ENCODE measurements at places on chromosomes 4 and X.

- no peak for DNase-seq
These were observed 568 bp upstream of the CASP6 start for GRCh38 chr4:109703664-109704361.

DNA sequence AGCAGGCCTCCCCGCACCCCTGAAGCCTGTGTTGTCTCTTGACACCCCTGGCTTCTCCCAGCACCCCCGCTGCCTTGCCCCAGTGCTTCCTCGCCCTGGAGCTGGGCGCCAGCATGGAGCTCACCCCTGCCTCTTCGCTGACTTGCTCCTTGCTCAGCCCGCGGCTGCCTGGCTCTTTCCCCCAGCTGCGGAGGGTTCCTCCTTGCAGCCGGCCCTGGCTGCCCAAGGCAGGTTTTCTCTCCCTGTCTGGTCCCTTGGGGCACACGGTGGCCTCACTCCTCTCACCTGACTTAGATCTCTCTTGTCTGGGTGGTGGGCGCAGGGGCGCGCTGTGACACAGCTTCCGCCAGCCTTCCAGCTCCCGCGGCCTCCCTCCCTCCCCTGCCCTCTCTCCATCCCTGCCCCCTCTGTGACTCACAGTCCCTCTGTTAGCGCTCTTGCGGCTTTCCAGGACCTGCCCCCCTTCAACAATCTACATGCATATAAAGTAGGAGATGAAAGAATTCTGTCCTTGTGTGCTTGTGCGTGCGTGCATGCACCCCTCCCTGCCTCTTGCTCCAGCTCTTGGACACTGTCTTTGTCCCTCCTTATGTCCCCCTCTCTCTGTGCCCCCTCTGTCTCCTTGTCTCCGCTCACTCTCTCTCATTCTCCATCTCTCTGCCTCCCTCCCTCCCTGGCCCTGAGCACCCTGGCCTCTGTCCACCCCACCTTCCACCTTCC, 2.2 kb downstream of the PLXNB3 start:
- DNase-seq: no peak

- DNase-seq: no peak
These were observed at the start of gene RNF175 for GRCh38 chr4:153759407-153760316. Gene RNF175, minus strand, starts transcription at chr4:153760024. Its CDS starts 162 bp downstream, at chr4:153759862.

DNA sequence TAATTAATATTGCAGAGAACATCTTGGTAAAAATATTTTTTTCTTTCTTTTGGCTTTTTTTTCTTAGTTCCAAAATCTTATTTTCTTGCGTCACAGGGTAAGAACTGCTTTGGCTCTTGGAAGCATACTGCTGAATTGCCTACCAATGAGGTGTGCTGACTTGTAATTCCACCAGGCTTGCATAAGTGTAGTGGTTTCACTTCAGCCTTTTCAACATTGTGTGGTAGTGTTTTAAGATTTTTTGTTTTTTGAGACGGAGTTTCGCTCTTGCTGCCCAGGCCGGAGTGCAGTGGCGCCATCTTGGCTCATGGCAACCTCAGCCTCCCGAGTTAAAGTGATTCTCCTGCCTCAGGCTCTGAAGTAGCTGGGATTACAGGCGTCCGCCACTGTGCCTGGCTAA, 42.4 kb downstream of the N4BP2 start:
- DNase-seq: no peak

DNA sequence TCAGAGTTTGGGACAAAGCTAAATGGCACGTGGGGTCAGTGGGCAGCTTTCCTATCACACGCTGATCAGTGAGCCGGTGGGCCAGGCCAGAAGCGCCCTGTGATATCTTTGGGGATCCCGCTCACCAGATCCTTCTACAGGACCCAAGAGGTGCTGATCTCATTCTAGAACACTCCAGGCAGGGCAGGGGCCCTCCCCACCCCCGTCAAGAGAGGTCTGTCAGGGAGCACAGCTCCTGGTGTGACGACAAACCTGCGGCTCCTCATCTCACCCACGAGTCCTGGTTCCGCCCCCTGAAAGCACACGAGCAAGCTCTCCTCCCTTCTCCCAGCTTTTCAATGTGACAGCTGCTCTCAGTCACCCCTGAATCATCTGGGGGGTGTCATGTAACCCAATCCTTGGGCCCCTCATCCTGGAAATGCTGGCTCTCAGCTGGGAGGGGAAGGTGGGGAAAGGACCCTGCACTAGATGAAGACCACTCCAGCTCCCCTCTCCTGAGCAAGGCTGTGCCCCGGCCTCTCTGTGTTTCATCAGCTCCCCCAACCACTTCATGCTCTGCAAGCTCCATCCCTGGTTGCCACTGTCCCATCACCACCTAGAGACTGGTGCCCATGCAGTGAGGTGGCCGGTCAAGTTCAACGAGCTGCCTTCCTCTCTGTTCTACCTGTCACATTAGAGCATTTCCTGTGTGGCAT, 4.6 kb downstream of the HCFC1 start:
- DNase-seq: no peak

- DNase-seq: no peak
These were observed 122.7 kb downstream of the PPP3CA start for GRCh38 chr4:101224358-101225218.

DNA sequence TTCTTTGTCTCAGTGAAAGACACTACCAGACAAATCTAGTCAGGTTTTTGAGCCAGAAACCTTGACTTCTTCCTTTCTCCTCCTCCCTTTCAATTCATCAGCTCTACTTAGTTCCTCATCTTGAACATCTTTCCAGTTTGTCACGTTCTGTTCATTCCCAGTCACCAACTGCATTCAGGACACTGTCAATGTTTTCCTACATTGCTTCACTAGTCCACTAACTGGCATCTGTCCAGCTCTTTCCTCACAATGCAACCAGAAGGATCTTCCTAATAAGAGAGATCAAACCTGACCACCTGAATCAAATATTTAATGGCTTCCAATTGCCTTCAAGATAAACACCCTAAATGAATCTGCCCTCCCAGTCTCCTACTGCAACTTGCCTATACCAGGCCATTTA, 52.5 kb downstream of the SYNPO2 start:
- no peak for DNase-seq

- DNase-seq: no peak
These were observed 329.2 kb downstream of the DTHD1 start for GRCh38 chr4:36610628-36611027.

DNA sequence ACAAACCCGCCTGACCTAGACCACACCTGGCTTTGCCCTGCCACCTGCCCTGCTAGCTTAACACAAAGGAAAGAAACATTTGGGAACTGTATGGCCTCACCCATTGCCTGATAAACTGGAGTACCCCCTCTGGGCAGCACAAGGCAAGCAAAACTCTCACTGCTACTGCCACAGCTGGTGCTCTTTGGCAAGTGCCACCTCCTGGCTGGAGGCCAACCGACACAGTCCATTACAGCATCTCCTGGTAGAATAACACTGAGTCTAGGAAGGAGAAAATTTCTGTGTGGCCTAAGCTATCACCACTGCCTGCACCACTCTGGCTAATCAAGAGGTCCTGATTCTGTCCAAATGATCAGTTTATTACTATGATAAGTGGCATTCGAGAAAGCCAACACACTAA, 18.9 kb upstream of the SPANXN3 start:
- DNase-seq: no peak

DNA sequence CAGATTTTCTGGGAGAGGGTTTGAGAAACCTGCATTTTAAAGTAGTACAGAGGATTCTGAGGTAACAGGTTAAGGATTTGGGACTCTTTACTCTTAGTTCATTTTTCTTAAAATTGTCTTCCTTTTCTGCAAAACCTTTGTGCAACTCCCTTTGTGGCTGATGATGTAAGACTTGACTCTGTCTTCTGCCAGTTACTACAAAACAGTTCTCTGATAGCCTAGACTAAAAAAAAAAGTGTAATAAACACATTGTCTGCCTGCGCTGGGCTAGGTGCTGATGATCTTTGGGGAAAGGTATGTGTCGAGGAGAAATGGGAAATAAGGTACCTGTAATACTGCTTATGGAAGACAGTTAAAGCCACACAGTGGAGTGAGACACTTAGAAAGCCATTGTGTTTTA, 28.7 kb downstream of the IL13RA1 start:
- DNase-seq: no peak

GRCh38 chrX:107628662-107629539, 591 bp downstream of the PRPS1 start:
- no peak for DNase-seq

DNA sequence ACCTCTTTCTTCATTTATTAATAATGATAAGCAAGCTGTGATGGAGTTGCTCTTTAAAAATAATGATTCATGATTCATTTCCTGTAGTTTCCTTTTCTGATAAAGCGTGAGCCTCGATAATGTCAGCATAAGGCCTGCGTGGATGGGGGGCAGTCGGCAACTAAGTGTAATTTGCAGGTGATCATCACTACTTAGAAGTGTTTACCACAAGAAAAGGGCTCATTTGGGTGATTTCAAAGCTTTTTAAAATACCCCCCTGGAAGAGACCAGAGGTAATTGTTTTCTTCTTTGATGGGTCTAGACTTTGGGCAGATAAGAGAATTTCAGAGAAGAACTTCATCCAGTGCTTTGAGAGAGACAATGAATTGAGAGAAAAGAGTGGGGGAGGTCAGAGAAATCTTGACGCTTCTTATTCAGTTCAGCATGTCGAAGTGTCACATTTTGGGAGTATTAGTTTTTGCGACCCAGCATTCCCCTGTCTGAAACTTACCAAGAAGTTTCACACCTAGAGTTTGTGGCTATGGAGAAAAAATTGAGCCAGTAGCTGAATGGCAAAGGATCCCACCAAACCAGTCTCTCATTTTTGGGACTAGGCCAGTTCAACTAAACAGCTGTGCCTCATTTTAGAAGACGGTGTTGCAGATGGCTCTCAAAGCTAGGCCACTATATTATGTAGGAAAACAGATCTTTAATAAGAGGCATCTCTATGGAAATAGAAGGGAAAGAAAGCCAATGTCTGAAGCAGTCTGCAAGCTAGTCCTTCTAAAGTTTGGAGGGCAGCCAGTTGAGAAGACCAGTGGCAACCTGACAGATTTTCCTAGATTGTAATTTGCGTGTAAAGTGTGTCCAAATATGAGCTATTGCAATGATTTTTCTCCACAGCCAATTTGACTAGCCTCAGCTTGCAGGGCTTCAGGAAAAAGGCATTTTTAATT, 171.0 kb upstream of the PPP1R2C start:
- DNase-seq: no peak

DNA sequence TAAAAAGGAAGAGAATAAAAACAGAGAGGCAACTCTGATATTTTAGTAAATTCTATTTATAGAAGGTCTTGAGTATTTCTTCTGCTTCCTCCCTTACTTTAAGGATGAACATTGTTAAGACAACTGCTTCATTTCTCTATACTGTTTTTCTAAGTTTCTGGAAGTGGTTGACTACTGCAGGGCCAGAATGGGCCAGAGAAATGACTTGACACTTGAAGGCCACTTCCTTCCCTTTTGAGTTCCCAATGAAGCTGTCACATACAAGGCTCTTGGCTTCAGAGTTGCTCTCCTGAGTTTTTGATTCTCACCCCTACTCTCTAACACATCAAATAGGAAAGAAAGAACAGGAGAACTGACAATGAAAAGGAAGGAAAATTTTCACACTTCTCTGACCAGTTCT, 37.6 kb downstream of the PKD2 start:
- DNase-seq: no peak

DNA sequence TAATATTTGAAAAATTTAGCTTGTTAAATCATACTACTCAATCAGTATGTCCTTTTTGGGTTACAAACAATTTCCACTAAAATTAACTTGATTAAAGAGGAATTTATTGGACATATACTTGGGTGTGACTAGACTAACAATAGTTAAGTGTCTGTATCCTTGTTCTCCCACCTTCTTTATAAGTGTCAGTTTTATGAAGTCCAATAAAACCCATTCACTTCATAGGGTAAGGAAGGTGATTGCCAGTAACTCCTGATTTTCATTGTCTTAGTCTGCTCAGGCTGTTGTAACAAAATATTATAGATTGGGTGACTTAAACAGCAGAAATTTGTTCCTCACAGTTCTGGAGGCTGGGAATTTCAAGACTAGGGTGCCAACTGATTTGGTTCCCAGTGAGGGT, 800.0 kb downstream of the PDHA2 start:
- no peak for DNase-seq

GRCh38 chr4:2393353-2394270, 24.8 kb downstream of the ZFYVE28 start:
- DNase-seq: no peak

DNA sequence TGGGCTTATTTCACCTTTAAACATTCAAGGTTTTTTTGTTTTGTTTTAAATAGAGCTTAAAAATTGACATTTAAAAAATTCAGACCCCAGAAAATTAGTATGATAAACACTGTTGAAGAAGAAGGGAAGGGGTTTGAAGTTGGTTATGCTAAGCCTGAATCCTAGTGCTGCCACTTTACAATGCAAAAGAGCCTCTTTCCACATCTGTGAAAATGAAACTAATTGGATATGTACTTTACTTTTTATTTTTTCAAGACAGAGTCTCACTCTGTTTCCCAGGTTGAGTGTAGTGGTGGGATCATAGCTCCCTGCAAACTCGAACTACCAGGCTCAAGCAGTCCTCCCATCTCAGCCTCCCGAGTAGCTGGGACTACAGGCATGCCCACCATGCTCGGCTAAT, 41.8 kb downstream of the FIP1L1 start:
- no peak for DNase-seq

DNA sequence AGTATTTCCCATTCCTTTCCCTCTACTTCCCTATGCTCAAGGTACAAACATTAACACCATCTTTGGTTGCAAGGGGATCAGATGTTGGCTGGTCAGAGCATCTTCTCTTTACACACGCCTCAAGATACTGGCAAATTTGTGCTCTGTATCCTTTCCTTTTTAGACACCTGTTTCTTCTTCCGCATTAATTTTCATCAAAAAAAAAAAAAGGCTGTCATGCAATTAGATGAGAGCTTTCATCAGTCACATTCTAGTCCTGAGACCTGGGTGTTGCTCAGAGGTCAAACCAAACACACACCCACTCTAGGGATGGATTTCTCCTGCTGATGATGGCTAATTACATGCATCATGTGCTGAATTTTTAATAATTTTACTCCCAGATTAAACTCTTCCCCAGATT, 2.0 kb downstream of the RELL1 start:
- DNase-seq: no peak

GRCh38 chr4:88706574-88706973, 8.9 kb upstream of the NAP1L5 start:
- DNase-seq: no peak

GRCh38 chrX:40035726-40036125, 62.0 kb downstream of the BCOR start:
- no peak for DNase-seq

DNA sequence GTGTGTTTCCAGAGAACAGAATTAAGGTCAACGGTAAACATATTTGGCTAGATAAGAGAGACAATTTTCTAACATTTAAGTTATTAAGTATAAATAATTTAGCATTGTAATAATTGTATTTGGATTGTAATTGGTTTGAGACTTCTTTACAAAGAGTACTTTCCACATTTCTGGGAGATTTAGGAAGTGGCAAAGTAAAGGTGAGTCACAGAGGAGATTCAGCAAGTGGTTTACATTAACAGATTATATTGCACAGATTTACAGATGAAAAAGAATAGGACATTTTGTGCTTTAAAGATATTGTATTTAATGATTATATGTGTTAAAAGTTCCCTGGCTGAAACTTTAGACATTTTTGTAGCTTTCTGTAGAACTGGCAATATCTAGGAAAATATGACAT, 584.4 kb upstream of the AADAT start:
- DNase-seq: no peak

DNA sequence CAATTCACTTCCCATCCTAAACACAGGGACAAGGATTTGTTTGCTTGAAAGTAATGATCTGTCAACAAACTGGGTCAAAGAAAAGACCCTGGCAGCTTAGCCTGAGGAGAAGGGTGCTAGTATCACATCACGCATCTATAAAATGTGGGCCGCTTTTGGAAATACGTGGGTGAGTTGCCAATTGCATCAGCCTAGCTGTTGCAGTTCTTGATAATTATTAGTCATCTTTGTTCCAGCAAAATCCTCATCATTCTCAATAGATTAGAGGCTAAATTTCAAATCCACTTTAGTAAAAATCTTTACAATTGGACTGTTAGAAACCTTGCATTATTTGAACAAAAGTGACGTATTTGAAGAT, 33.6 kb upstream of the TAPT1 start:
- no peak for DNase-seq

Measured in stimulated activated CD8-positive, alpha-beta memory T cell treated with anti-CD3 and anti-CD28 coated beads, Interleukin-2, amount 100 ng/mL, for 1 hour (primary cell).